ENCODE measurements at places on chromosomes 7 and 10.

GRCh38 chr7:152896217-152896616 lies 136.7 kb downstream of the ACTR3B start:
- DNase-seq: no peak

- DNase-seq: no peak
Observed at GRCh38 chr10:86415583-86415982, 49.0 kb upstream of the GRID1 start.

- peak; percentile 28 for DNase-seq
Observed at GRCh38 chr7:128921866-128922440, 11.4 kb upstream of the KCP start.

- no peak for DNase-seq
Observed at GRCh38 chr10:1294748-1295147, 238.6 kb downstream of the WDR37 start.

DNA sequence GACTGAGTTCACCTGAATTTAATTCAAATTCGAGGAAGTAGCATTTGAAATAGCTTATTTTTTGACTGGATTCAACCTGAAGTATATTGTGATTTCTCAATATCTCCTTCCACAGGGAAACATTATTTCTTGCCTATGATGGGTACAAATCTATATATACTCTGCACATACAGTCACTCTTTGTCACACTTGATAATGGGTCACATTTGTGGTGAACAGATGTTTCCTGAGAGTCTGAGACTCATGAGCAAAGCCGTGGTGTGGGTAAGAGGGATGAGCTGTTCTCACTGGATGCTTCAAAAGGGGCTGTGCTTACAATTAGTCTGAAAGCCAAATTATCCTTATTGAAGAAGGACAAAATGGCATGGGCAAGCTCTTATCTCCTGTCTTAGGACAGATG lies 18.0 kb upstream of the TBXAS1 start:
- no peak for DNase-seq

DNA sequence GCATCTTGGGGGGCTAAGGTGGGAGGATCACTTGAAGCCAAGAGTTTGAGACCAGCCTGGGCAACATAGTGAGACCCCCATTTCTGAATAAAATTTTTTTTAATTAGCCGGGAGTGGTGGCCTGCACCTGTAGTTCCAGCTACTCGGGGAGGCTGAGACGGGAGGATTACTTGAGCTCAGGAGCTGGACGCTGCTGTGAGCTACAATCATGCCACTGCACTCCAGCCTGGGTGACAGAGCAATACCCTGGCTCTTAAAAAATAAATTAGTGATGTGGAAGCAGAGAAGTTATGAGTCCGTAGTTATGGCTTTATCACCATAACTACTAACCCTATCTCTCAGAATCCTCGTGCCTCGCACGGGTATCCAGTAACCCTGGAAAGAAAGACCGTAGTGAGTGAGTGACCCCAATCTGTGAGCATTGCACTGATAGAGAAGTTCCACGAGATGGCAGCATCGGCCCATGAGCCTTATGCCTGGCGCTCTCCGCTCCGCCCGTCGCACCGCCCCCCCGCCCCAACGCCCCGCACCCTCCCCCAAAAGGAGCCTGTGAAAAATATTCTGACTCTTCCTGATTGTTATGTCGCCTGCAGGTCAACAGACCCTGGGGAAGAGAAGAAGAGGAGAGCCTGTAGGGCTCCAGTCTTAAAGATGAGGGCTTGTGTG lies 4.9 kb upstream of the SLC29A3 start:
- DNase-seq: no peak

GRCh38 chr7:112509402-112509801 lies 28.6 kb downstream of the LSMEM1 start:
- DNase-seq: no peak

GRCh38 chr10:818010-818409 lies 113.5 kb downstream of the LARP4B start:
- DNase-seq: no peak

- DNase-seq: no peak
Observed at GRCh38 chr7:101575721-101576120, 53.4 kb downstream of the MYL10 start.

DNA sequence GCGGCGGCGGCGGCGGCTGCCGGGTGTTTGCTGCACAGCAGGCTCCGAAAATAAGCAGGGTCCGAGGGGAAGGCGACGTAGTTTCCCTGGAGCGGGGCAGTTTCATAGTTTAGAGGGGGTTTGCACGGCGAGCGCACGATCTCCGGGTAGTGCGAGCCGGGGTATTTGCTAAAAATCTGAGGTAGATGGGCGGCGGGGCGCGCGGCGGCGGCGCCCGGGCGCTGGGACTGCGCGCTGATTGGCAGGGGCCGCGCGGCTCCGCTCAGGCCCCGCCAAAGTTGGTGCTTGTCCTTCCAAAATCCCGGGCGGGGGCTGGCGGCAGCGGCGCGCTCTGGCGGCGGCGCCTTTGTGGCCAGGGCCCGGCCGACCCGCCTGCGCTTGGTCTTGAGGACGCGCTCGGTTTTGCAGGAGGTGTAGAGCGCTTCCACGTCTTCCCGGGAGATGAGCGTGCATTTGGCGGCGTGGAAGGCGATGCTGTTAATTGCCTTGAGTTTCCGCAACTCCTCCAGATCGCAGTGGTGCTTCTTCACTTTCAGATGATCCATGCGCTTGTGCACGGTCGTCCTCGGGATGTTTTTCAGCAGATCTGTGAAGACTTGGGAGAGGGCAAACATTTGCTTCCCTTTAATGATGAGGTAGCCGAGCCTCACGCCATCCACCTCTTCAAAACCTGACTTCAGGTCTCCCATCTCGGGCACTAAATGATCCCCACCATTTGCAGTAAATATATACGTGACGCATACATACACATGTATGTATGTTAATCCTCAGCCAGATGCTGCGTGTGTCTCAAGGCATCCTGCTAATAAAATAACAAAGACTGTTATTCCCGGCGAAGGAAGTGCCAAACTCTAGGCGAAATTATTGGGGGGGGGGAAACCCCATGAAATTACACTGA lies 8.1 kb downstream of the SKIDA1 start:
- DNase-seq: peak; percentile 40

DNA sequence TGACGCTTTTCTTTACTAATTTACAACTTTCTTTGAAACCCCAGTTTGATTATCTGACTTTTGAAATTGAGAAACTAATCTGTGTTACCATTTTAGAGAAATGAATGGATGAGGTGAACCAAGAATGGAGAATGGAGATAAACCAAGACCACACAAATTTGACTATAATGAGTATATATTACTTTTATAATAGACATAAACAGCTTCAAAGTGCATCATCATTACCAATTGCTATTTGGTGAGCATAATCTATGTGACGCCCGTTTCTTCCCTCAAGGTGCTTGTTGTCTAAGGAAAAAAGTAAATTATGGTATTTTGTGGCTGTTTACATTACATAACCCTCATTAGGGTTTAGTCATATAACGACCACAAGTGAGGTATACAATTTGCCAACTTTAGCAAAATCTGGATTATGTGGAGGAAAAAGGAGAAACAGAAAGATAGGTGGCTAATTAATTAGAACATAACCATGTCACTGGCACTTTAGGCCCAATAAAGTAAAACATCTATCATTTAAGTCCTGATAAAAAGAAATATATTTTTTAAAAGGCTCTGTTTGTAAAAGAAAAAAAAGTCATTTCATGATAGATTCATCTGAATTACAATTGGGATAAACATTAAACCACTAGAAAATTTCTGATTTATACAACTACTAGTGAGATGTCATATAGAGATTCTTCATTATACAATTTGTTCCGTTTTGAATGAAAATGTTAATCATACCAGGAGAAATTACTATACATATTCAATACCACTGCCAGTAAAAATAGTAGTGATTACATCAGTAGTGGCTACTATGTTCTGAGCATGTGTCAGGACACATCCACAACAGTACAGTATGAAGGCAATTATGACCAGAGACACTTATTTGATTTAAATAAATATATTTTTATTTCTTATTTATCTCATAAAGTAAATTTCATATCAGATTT lies 118.2 kb upstream of the FAM133B start:
- DNase-seq: no peak

GRCh38 chr7:5679813-5680473 lies 101.5 kb downstream of the RNF216 start:
- DNase-seq: no peak

- no peak for DNase-seq
Observed at GRCh38 chr7:158526531-158526930, 61.1 kb downstream of the PTPRN2 start.

DNA sequence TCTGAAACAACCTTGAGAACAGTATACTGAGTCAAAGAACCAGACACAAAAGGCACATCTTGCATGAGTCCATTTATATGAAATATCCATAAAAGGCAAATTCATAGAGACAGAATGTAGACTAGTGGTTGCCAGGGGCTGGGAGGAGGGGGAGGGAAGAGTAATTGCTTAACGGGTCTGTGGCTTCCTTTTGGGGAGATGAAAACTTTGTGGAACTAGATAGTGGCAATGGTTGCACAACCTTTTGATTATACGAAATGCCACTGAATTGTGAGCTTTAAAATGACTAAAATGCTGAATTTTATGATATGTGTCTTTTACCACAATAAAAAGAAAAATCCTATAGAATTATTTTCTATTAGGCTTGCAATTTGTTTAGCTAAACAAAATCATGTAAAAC lies 16.8 kb downstream of the ADRB1 start:
- DNase-seq: no peak

- no peak for DNase-seq
Observed at GRCh38 chr10:21510241-21511094, 15.0 kb downstream of the SKIDA1 start.

- no peak for DNase-seq
Observed at GRCh38 chr10:71502190-71502589, 105.5 kb downstream of the CDH23 start.

All from activated naive CD4-positive, alpha-beta T cell treated with anti-CD3 and anti-CD28 coated beads, Interleukin-2, amount 50 U/mL, for 72 hours (primary cell).